ENCODE measurements at places on chromosomes 2 and 18.

DNA sequence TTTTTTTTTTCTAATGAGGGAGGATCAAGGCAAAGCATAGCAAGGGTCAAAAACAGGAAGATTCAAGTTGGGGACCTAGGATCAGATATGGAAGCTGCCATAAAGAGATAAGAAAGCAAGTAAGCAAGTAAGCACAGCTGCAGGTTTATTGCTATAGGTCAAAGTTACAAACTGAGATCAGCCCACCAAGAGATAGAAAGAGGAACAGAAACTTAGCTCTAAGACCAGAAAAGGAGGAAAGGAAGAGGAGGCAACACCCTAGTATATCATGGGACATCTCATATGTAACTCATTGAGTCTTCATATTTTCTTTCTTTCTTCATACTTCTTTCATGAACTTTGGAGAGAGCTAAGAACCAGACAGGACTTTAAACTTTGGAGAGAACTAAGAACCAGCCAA is 295.9 kb upstream of the CRIM1 start:
- DNase-seq, result no peak

DNA sequence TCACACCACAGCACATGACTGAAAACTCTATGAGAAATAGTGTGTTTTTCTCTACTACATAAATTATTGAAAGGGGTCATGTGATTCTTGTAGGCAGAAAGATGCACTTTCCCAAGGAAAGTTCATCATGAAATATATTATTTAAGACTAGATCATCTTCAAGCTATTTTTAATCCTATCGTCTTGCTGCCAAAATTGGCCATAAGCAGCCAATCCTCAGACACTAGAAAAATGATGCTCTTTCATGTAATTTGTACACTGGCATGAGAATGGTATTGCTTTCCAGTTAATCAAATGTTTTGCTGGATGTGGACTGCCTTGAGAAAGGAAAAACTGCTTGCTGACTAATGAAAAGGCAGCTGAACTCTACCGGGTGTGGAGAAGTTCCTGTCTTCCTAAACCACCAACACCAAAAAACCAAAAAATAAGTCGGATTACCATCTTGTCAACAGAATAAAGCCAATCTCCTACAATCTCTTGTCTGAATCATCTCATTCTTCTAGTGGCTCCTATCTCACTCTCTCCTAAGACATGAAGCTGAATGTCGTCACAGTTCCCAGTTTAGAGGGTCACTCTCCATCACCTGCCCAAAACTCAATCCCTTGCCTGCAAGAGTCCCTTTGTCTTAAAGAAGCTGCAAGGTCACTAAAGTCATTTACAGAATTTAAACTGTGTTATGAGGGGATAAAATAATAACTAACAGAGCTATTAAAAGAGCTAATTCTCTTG is 5.3 kb downstream of the BCL2 start:
- DNase-seq, result no peak

DNA sequence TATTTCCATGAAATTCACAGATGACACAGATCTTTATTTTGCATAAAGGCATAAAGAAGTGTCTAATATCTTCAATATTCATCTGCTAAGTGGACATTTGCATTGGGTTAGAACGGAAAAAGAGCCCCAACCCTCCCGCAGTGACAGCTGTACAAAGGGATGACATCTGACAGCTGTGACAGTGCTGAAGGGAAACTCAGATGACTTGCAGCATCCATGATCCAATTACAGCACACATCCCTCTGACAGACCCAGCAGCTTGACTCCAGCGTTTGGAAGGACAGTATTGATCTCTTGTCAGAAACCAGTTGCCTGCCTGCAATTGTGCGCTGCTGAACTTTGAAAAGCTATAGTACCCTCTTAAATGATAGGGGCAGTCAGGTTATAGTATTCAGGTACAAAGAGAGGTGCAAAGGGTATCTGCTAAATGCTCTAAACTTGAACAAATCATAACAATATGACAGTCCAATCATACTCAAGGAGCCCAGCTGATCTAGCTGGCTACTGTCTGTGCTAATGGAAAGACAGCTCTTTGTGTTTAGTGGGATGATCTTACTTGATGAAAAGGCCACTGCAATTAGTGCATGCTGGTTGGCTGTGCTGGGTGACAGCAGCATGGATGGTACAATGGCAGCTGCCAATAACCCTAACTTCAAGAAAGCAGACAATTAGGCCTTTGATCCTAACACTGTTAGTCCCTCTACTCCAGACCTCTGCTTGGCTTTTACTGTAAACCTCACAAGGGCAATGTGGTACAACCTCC is 599.2 kb downstream of the NR4A2 start:
- no peak for DNase-seq

DNA sequence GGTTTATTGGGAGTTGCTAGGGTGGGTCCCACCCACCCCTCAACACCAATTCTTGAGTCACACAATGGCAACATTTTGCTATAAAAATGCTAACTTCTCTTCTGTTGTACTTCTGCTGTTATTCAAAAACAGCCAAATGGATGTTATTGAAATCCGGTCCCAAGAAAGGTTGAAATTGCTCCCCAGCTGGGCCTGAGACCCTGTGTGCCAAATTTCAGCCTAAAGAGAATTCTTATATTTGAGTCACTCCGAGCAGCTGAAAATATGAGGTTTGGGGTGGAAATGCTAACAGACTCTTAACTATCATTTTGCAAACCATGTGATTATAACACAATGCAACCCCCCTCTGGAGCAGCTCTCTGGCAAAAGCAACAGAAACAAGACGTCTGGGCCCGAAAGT is 27.0 kb upstream of the ACVR1 start:
- no peak for DNase-seq

DNA sequence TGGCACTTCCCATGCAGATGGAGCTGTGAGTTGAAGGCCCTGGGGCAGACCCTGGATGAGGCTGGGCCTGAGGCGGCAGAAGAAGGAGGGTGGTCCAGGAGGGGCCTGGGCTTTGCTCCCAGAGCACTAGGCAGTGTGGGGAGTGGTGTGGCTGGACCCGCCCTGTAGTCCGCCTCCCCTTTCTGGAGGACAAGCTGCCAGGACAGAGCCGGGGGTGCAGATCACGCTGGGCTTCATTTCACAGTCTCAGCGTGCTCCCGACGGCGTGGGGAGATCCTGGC is 49.8 kb downstream of the PTGR3 start:
- no peak for DNase-seq

DNA sequence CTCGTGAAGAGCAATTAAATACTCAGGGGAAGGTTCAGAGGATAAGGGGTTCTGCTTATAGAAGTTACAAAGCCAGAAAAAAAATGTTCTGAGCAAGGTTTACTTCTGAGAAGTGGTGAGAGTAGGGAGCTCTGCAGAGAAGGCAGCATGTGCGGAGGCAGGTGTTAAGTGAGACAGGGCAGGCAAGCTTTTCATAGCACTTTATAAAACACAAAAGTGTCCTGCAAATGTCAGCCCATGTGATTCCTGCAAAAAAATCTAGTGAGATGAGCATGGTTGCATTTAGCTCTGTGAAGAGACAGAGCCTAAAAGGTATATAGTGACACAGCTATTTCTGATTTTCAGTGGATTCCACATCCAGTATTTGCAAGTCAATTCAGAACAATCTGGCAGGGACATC is 223.8 kb upstream of the SYT4 start:
- no peak for DNase-seq

GRCh38 chr2:38180754-38181153 is 104.8 kb upstream of the CYP1B1 start:
- no peak for DNase-seq

- DNase-seq, result no peak
Observed at GRCh38 chr2:219542931-219543595, 546 bp downstream of the CHPF start.

DNA sequence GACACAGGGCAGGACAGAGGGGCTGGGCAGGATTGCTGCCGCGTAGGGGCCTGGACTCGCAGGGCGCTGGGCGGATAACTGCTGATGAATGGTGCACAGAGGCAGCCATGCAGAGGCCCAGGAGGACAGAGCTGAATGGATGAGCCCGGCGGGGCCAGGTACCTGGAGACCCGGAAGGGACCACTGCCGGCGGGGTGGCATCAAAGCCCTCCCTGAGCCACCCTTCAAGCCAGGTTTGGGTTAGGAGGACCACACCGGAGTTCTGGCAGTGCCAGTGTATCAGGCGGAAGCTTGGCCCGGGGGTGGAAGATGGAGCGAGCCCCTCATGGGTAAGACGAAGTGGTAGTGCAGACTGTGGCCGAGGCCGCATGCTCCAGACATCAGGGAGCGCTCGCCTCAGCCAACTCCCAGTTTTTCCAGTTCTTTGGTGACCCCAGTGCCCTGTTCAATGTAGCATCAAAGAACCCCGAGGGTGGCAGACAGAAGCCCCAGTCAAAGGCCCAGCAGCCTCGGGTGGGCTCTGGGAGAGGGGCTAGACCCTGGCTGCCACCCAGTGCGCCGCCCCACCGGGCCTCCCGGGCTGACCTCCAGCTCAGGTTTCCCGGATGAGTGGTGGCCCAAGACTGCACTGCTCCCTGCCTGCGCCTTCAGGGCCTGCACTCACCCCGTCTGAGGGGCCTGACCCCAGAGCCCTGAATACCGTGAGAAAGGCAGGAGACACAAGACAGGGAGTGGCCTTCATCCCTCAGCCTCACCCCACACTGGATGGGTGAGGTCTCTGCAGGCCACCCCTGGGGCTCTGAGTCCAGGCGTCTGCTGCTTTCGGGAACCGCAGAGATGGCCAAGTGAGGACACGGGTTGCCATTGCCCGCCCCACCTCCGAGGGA is 50.9 kb downstream of the ACAA2 start:
- DNase-seq, result no peak

DNA sequence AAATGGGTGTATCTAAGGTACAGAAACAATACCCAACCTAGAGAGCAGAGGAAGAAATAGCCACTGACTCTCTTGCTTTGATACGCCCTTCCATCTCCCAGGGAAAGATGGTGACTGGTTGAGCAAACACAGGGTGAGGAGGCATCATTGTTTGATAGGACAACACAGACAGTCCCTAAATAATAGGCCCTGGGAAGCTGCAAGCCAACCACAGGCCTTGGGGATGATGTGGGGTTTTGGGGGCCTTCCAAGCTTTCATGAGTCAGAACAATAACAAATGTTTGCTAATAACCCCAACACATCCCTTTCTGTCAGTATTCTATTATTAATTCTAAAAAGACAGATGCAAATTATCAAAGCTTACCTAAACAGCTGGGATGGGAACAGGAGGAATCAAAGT is 9.8 kb downstream of the LGALSL start:
- DNase-seq, result no peak

DNA sequence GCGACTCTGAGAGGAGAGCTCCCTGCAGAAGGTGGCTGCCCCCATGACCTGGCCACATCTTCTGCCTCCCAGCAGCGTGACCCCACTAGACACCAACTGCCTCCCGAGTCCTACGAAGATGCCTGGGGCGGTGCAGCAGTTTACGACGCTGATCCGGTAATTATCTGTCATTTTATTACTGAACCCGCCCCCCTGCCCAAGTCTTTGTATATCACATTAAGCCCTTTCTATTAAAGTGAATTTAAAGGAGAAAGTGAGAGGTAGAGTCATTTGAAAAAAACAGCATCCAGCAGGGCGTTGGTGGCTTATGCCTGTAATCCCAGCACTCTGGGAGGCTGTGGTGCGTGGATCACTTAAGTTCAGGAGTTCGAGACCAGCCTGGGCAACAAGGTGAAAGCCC is 33.4 kb downstream of the ABCG8 start:
- no peak for DNase-seq

DNA sequence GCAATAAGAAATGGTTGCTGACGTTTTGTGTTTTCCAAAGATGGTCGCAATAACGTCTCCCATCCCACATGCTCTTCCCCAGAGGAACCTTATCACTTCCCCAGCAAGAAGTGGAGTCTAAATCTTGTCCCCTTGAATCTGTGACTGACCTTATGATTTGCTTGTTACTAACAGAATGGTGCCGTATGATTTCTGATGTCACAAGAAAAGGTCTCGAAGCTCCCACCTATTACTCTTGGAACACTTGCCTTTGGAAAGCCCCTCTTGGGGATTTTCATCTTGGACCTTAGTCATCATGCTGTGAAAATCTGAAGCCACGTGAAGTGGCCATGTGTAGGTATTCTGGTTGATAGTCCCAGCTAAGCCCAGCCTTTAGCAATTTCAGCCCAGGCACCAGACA is 86.2 kb upstream of the GLS start:
- DNase-seq, result no peak

- DNase-seq, result no peak
Observed at GRCh38 chr2:37569986-37570679, 101.3 kb downstream of the CDC42EP3 start.

DNA sequence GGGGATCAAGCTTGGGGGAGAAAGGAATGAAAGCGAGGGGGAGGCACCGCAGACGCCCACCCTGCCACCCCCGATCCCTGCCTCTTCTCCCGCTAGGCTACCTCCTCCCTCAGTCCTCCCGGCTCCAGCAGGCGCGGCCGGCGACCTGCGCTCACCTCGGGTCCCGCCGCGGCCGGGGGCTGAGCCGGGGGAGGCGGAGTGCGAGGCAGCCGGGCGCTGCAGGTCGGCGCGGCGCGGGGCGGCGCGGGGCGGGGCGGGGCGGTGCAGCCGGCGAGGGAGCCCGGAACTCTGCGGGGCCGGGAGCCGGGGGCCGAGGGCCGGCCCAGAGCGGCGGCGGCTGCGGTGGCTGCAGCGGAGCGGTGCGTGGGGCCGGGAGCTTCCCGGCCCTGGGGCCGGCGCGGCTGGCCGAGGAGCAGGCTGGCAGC is 477 bp downstream of the ACVR1 start:
- DNase-seq, result no peak

DNA sequence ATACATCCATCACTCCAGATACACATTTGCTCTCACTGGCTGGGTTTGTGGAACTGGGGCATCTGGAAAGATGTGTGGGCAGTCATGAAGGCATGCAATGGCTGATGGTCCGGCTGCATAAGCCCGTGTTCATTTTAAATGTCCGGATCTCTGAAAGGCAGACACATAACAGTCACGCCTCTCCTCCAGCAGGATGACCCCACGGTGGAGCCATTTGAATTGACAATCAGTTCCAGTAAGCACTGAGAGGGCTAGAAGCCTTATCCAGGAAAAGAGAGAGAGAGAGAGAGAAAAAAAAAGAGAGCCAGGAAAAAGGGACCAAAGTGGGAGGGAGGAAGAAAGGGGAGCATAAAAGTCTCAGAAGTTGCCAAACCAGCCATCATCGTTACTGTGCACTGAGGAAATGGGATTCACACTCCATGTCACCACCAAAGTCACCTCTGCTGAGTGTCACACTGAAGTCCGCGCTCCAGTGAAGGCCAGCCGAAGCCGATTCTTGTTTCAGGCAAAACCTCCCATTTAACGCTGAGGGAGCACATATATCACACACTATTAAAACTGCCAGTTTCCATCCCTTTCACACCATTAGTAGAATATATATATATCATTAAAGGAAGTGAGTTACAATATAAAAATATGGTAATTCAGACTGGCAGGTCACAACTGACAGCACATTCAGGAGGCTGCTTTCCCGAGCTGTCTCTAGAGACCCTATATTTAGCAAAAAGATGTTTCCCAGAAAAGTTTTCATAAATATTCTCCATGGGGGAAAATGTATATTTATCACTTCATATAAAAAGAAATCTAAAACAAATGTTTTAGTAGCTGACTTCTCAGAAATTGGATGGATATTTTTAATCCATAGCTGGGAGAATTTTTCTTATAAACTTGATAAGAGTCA is 142.0 kb downstream of the ACTR3 start:
- DNase-seq, result no peak
